ENCODE measurements at places on chromosomes 6 and 20.

- no peak for DNase-seq
These were observed 91.0 kb downstream of the SMLR1 start for GRCh38 chr6:130918171-130918570.

DNA sequence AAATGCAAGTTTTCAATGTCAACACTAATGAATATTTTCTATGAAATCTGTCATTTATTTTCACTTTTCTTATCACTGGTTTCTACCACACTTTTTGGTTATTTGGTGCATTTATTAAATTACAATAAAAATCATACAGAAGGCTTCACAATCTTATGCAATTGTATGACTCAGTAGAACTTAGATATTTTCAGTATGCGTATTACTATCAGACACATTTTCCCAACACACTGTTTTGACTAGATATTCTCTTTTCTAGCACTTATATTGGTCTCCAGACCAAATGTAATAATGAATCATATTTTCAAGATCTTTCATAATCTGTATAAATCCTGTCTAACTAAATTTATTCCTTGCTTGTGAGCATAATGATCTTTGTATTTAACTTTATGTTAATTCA, 74.1 kb downstream of the FAM83B start:
- no peak for DNase-seq

DNA sequence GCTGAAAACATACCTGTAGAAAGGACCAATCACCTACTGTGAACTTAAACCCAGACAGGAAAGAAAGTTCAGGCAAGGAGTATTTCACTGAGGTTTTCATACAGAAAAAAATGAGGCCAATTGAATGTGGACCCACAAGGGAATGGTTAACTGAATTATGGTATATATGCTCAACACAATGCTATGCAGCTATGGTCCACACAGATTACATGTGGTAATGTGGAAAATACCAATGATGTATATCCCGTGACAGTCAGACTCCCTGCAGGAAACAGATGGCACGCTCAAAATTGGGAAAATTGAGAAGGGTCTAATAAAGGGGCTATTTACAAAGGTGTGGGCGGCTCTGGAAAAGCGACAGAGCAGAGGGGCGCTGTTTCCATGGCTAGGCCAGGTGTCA, 47.1 kb upstream of the PIM1 start:
- no peak for DNase-seq

DNA sequence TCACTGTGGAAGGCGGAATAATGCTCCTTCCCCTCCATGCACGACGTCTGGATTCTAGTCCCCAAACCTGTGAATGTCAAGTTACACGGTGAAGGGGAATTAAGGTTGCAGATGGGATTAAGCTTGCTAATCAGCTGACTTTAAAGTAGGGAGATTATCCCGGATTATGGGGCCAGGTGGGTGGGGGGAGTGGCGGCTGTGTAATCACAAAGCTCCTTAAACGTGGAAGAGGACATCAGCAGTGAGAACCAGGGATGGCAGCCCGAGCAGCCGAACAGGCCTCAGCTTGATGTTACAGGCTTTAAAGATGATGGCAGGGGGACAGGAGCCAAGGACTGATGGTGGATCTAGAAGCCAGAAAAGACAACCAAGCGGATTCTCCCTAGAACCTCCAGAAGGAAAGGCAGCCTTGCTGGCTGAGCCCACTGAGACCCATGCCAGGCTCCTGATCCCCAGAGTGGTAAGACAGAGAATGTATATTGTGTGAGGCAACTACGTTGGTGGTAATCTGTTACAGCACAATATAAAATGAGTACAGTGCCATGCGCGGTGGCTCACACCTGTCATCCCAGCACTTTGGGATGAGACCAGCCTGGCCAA, 117.5 kb downstream of the SCML4 start:
- no peak for DNase-seq

- no peak for DNase-seq
These were observed 61.5 kb downstream of the IBTK start for GRCh38 chr6:82185948-82186535.

DNA sequence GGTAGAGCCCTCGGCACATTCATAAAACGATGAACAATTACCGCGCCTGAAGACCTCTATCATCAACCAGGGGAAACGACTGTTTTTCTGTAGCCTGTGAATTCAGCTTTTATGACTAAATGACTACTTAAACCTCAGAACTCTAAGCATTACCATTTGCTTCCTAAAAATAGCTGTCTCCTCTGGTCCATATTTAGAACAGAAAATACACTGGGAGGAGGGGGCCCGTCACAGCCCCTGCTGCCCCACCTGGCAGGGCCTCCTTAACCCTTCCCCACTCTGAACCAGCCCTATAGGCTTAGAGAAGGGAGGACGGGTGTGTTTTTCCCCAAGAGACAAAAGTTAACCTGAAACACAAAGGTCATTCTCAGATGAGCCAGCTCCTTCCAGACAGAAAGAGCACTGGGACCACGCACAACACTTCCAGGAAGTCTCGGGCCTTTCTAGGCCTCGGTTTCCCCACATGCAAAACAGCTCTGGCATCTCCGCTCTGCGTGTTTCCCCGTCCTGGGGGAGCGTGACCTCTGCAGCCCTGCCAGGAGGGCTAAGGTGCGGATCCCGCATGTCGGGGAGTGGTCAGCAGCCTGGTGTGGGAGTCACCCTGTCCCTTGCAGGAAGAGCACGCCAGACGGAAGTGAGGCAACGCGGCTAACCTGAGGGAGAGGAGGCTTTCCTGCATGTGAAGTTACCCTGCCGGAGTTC, 193.9 kb downstream of the DLL1 start:
- no peak for DNase-seq

DNA sequence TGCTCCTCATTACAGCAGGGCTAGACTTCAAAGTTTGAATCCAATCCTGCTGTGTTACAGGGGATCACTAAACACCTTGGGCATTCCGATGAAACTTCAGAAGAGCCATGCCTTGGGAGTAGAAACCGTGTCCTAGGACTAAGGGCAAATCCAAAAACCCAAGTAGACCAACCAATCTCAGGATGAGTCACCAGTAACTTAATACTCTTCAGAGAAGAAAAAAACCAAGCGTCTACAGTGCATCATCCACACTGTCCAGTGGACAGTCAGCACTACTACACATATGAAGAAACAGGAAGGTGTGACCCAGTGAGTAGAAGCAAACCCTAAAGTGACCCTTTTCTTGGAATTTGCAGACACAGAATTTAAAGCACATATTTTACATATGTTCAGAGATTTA, 39.5 kb upstream of the VAPB start:
- DNase-seq, result peak; percentile 74

- no peak for DNase-seq
These were observed 80.9 kb downstream of the SESN1 start for GRCh38 chr6:109013656-109014305.

DNA sequence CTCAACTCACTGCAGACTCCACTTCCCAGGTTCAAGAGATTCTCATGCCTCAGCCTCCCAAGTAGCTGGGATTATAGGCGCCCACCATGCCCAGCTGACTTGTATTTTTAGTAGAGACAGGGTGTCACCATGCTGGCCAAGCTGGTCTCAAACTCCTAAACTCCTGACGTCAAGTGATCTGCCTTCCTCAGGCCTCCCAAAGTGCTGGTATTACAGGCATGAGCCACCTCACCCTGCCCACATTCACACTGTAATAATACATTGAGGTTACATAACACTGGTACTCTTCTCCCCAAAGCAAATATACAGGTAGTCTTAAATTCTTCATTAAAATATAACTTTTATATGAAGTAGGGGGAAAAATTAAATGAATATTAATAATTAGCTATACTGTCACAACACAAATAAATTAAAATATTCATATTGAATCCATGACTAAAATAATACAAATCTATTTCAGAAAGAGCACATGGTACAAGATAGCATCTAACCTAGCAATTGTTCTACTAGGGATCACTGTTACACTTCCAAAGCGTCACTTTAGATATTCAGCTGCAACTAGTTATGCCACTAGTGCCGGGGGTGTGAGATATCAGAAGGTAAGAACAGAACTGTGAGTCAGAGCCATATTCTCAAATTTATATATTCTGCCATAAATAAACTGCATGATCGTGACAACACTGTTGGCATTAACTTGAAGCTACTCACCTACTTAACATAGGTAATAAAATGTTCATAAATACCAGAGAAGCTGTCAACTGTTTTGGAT, 169.1 kb upstream of the SHLD1 start:
- no peak for DNase-seq

- peak; percentile 35 for DNase-seq
These were observed 35.9 kb downstream of the CDYL start for GRCh38 chr6:4812068-4812467.

DNA sequence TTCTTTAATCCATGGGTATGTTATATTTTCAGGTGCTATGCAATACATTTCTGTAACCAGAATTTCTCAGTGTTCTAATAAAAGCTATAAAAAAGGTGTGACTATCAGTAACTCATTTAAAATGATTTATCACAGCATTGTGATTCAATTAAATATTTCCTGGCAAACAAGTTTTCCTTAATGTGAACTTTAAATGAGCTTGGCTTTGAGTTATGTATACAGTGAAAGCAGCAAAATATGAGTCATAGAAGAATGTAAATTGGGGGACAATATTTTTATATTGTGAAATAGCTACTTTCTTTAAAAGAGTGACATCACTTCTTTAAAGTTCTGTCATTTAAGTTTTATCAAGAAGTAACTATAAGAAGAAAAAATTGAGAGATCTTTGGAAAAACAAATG, 484.9 kb upstream of the MAN1A1 start:
- no peak for DNase-seq

- DNase-seq, result no peak
These were observed 48.8 kb downstream of the CTCFL start for GRCh38 chr20:57476084-57476526.

- DNase-seq, result peak; percentile 83
These were observed 52.1 kb upstream of the BEND6 start for GRCh38 chr6:56902641-56903464.

GRCh38 chr6:39791311-39791710, 865 bp upstream of the DAAM2 start:
- peak; percentile 5 for DNase-seq

GRCh38 chr6:170160031-170160627, 130.7 kb downstream of the DLL1 start:
- no peak for DNase-seq

DNA sequence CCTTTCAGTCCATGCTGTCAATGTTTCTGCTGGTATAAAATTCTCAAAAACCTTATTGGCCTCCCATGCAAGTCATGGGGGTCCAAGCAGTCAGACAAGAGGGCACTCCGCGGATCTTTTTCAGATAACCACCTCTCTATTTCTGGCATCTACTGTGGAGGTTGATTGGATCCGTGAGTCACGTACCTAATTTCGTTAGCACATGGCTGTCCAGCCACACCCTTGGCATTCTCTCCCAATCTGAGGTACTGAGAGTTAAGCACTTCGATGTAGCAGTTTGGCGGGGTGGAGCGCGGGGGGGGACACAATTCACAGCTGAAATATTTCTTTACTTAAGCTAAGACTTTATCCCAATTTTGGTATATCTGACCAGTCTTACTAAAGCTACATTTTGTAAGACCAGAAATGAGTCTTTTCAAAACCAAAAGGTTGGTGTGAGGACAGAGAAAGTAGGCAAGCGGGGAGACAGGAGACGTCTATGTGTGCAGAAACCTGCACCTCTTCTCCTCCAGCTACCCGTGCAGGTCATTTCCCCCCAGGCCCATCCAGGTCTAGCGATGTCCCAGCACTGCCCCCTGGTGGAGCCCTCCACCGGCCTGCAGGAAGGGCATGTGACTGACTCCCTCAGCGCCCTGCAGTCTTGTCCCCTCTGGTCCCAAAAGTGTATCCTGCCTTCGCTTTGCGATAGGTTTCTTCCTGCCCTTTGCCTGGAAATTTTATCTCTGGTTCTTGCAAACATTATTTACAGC, 113.1 kb downstream of the ADAT2 start:
- DNase-seq, result no peak

DNA sequence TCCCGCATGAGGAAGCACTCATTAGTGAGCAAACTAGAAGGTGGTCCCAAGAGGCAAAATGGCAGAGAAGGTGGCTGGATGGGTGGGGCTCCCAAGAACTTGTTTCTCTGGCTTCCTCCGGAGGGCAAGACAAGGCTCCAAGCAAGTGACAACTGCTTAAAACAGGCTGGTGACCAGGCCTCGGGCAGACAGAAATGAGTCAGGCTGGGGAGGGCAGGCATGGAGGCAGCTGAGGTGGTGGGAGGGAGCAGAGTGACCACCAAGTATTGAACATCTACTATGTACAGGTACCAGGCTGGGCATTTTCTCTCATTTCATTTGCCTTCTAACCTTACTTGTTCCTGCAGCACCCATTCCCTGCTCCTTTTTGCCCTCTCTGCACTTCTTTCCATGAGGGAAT, 33.4 kb downstream of the TNXB start:
- no peak for DNase-seq

- no peak for DNase-seq
These were observed 28.1 kb downstream of the TAF8 start for GRCh38 chr6:42078386-42078785.

GRCh38 chr6:110114004-110114403, 65.5 kb downstream of the WASF1 start:
- DNase-seq, result no peak

GRCh38 chr20:35369804-35370203, 42.0 kb downstream of the UQCC1 start:
- DNase-seq, result peak; percentile 94

DNA sequence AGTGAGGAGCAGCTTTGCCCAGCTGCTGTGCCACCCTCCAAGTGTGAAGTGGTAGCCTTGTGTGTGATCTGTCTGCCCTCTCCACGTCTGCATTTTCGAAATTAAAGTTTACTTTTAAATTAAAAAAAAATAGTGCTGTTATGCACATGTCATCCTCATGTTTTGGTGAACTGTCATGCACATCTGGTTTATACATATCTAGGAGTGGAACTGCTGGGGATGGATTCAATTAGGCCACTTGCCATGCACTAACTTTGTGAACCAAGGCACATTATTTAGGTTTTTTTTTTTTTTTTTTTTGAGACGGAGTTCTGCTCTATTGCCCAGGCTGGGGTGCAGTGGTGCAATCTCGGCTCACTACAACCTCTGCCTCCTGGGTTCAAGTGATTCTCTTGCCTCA, 3.6 kb downstream of the GTSF1L start:
- no peak for DNase-seq

DNA sequence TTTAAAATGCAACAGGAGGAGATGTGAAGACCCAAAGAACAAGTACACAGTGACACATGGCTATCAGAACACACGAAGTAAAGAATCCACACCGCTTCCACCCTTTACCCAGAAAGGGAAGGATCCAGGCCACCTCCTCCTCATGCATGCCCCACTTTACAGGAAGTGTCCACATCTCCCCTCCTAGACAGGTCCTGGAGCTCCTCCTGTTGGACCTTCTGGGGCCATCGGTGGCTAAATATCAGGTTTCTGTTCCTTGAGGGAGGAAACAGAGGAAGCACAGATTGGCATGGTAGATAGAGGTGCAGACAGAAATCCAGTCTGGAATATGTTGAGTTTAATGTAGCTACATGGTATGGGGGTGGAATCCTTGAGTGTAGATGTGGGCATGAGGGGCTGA, 10.9 kb downstream of the NINL start:
- DNase-seq, result peak; percentile 12

- DNase-seq, result no peak
These were observed 40.3 kb downstream of the TAF4 start for GRCh38 chr20:62025394-62025793.

- no peak for DNase-seq
These were observed 17.8 kb downstream of the PTPRT start for GRCh38 chr20:43171930-43172329.

All from astrocyte (in vitro differentiated cells and primary cell).